ENCODE measurements at places on chromosomes 3 and 15.
A peak's percentile ranks its signal among the peaks of the same experiment; 100 is the strongest.

- DNase-seq, result no peak
These were observed 549.5 kb downstream of the PYDC2 start for GRCh38 chr3:192010490-192010889.

DNA sequence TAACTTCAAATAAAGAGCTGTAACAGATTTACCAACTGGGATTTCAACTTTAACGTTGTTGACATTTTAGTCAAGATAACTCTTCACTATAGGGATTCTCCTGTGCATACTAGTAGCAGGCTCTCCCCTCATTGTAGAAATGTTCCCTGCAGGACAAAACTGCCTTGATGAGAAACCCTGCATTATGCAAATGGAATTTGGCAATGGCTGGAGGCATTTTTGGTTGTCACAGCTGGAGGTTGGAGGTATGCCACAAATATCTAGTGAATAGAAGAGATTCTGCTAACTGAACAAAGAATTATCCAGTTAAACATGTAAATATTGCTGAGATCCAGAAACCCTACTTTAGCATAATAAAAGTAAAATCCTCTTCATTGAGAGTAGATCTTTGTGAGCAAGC lies 928.8 kb upstream of the ALCAM start:
- DNase-seq, result peak; percentile 74

- no peak for DNase-seq
These were observed 27.4 kb downstream of the ARHGEF26 start for GRCh38 chr3:154148541-154148940.

DNA sequence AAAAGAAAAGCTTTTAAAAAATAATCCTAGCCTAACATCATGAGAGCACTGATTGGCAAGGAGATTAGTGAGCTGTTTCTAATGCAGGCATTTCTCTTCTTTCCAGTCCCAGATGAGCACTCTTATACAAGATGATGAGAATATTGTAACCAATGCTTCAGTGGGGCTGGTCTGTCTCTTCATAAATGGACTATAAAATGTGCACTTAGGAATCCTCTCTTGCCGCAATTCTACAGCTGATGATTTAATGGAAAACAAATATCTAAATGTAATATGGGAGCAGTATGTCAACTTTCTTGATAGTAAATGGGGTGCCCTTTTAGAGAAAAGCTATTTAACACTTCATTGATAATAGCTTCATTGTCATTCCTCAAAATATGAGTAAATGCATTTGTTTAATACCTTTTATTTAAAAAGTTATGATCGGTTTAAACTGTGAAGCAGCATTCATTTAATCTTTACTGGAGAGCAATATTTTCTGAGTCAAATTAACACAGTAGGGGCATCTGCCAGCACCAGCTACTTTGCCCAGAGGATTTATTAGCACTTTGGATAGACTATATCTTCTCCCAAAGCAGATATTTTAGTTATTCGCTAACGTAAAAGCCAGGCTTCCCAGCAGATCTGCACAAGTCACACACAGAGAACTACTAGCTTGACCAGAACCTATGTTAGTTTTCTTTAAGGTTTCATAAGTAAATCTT lies 985.9 kb downstream of the DIPK2A start:
- DNase-seq, result no peak

DNA sequence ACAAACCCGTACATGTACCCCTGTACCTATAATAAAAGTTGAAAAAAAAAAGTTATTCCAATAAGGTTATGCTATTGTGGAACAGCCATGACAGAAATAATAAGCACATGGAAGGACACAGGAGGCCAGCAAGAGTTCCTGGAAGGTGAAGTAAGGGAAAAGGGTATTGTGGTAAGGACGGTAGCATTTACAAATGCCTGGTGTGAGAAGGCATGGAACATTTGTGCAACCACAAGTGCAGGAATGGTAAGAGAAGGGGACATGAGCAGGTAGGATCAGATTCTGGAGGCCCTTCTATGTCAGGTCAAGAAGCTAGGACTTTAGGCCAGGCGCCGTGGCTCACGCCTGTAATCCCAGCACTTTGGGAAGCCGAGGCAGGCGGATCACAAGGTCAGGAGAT lies 82.5 kb downstream of the PPP2R3A start:
- DNase-seq, result no peak

DNA sequence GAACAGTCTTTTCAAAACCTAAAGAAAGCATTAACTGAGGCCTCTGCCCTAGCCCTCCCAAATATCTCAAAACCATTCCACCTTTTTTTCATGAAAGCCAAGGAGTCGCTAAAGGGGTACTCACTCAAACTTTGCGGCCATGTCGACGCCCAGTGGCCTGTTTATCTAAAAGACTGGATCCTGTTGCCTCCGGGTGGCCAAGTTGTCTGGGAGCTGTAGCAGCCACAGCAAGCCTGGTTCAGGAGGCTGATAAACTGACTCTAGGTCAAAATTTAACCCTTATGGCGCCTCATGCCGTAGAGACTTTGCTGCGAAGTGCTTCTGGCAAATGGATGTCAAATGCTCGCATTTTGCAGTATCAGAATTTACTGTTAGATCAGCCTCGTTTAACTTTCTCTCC lies 39.5 kb downstream of the ZBTB11 start:
- DNase-seq, result no peak

DNA sequence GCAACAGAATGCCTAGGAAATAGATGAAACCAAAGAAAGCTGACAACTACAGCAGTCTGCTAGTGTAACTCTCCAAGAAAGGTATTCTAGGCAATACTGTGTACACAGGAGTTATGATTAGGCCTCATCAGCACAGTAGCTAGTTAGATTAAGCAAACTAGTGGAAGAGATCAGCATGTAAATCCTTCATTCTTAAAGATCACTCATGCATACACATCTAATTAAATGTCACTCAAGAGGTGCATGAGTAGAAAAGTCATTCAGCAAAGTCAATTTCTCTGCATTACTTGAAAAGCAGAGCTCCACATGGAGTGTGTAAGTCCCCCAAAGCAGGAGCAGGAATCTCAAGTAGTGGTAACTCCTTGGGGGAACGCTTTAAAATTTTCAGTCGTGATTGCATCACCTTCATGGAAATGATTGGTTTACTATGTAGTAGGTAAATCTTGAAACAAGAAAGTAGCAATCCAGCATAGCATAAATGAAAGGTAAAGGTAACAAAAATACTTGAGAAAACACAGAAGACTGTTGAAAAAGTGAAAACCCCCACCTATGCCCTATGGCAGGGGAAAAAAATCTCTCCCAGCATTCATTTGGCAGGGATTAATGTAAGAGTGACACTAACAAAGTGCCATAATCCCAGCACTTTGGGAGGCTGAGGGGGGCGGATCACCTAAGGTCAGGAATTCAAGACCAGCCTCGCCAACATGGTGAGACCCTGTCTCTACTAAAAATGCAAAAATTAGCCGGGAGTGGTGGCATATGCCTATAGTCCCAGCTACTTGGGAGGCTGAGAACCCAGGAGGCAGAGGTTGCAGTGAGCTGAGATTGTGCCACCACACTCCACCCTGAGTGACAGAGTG lies 29.4 kb upstream of the PPIB start:
- DNase-seq, result no peak

GRCh38 chr3:197782230-197782629 lies 8.8 kb upstream of the LRCH3 start:
- no peak for DNase-seq

- DNase-seq, result peak; percentile 48
These were observed 120.9 kb downstream of the FOXP1 start for GRCh38 chr3:71462586-71462985.

DNA sequence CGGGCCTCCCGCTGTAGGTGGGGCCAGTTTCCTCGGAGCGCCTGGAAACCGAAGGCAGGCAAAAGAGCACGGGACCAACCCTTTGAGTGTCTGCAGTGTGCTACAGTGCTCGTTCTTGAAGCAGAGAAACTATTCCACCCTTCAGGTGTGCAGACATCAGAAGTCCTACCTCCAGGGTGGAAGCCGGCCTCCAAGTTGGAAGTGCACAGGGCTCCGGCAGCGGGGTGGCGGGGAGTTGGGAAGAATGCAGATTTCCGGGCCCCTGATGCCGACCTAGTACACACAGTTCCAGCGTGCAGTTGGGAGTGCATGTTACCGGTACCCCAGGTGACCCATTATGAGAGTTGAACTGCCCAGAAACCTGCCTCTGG lies 3.0 kb downstream of the KLF13 start:
- DNase-seq, result no peak

GRCh38 chr3:15071699-15072098 lies 6.6 kb upstream of the MRPS25 start:
- no peak for DNase-seq

- DNase-seq, result no peak
These were observed 57.9 kb downstream of the ARMC8 start for GRCh38 chr3:138245026-138245425.

DNA sequence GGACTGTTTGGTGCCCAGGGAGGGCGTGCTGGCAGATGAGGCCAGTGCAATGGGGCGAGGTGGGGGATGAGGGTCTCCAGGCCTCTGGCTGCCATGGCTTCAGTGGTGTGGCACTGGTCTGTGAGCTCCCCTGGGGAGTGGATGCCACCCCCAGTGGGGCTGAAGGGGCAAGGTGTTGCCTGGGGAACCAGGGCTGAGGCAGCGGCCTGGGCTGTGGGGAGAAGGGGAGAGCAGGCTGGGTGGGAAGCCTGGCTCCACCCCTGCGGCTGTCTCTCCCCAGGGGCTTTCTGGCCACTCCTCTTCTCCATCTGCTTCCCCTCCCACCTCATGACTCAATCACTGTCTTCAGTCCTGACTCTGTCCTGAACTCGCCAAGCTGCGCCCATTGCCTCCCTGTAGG lies 88.4 kb upstream of the TLE3 start:
- no peak for DNase-seq

GRCh38 chr15:52308446-52309153 lies 13.0 kb upstream of the MYO5C start:
- DNase-seq, result no peak

DNA sequence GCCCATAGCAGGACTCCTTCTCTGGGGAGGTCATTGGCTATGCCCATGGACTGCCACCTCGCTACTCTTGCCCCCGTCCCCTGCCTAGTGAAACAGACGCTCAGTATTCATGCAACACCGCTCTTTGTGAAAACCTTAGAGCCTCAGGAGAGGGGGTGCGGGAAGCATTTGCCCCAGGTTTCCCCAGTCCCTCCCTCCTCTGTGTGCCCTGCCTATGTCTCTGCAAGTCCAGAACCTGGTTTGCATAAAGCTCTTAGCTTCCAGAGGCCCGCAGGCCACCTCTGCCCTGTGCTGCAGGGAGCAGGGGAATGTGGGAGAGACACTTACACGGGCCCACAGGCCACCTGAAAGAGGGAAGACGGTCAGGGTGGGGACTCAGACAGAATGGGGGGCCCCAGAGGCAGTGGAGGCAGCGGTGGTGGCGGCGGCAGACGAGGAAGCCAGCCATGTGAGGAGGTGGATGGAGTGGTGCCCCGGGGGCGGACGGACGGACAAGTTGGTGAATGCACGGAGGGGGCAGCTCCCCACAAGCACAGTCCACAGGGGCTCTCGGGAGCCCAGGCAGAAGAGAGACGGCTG lies 33.8 kb upstream of the CTSH start:
- no peak for DNase-seq

GRCh38 chr15:61518191-61518950 lies 289.3 kb upstream of the RORA start:
- peak; percentile 20 for DNase-seq

- no peak for DNase-seq
These were observed 119.5 kb downstream of the FRMD5 start for GRCh38 chr15:44075535-44075934.

Measured in fibroblast of skin of left quadriceps (primary cell).